NCI-H446 treated with DMSO at 0.1 percent for 48 hours (cell line): ENCODE measurements at places on chromosomes 12 and 14.
A peak's percentile ranks its signal among the peaks of the same experiment; 100 is the strongest.

DNA sequence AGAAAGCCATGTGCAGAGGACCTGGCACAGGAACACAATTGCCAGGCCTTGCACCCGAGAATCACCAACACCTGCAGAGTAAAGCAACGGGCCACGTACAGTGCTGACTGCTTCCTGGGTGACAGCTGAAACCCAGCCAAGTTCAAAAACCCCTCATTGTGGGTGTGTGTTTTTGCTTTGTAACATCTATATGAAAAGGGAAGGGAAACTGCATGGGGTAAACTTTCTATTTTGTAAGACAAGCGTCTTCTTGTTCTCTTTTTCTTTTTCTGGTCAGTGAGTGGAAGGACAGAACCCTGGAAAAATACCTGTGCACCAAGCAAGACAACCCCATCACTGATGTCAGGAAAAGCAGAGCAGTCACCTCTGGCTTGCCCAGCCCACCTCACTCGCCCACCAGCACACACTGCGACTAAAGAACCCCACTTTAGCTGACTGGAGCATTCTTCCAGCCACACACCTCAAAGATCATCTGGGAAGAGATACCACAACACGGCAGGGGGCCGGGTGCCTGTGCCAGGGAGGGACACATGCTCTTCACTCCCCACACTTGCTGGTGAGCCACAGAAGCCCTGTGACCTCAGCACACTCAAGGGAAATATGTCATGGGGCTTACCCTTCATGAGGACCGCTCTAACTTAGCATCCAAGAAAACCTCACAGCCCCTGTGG lies 172.3 kb downstream of the NDUFA12 start:
- DNase-seq, result no peak

DNA sequence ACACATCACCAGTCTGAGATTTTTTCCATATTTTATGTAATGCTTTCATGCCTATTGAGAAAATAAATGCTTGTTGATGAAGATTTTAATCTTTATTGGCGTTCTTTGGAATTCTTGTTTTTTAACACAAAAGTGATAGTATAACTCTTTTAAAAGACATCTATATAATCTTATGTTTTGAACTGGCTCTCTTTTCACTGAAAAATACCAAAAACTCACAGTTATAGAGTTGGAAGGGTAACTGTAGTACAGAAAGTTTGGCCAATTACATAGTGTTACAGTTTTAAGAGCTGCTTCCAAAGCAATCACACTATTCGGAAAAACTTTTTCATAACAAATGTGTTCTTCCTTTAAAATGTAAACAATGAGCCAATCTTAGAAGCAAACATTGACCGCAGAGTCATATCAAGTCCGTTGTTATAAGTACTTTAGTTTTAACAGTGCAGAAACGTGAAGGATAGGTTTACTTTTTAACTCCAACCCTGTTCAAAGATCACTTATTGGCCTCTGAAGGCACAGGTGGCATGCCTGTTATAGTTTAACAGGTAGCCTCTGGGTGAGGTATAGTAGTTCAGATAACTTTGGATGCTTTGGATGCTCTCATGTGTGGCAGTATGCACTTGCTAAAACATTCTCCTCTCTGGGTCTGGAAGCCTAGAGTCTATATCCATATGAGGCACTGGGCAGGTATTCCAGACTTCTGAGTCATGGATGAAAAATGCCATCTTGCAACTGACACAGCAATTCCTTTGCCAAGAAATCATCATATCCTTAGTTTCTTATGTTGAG lies 12.1 kb upstream of the NTN4 start:
- no peak for DNase-seq

- peak; percentile 69 for DNase-seq
Measured at GRCh38 chr14:38867561-38868150, 235.4 kb downstream of the SEC23A start.

- no peak for DNase-seq
Measured at GRCh38 chr14:23639891-23640523, 3.8 kb downstream of the DHRS2 start.

DNA sequence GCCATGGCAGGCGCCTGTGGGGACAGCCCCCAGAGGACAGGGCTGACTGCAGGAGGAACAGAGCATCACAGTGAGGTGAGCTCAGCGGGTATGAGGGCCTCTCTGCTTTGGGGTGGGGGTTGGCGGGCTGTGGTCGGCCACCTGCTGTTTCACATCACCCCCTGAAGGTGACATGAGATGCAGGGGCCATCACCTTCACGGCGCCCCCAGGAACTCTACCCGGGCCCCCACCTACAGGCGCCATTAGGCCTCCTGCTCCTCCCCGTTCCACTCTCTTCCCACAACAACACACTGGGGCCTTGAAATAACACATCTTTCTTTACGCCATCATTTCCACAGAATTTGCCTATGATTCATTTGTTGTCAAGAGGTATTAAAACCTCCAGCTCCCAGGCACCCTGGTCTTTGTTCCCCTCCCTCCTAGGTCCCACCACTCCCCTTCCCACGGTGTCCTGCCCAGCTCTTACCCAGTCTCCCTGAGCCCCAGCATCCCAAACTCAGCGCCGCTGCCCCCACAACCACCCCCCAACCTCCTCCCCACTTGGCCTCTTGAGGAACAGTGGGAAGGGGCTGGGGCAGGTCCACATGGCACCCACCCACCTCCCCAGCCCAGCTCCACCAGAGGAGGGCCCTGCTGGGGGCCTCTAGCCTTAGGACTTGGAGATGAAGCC lies 12.7 kb upstream of the HDAC7 start:
- DNase-seq, result no peak

- no peak for DNase-seq
Measured at GRCh38 chr12:92446083-92446460, 256.7 kb upstream of the PLEKHG7 start.

DNA sequence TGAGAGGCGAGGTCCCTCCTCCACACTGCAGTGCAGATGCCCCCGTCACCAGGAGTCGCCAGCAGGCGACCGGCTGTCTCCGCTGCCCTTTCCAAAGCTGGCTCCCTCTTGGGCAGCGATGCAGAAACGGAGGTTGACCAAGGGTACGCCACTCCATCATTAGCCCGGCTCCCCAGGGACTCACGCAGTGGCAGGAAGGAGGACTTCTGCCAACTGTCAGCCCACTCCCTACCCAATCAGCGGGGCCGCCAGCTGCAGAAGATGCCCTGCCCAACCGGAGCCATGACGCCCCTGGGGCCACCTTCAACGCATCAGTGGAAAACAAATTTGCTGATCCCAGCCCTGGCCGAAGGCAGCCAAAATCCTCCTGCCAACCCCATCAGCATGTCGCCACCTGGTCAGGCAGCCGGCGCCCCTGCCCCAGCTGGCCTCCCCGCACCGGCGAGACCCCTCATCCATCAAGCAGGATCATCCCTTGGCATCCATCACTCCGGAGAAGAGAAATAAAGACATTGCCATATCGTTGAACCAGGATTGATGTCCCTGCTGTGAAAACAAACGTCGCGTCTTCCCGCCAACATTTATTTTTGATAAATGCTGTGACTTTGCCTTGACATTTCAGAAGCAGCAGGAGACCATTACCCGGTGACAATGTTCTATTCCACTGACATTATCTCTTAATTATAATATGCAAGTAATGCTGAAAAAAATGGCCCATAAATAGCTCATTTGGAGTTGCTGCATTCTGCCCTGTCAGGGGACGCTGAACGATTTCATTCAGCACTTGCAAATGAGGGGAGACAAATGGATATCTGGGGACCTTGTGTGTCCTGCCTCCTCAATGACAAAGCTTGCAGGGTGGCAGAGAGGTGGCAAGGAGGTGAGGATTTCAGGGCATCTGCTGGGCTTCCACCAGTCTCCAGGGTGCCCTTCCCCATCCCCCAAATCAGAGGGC lies 105.1 kb downstream of the SCARB1 start:
- peak; percentile 99 for DNase-seq

GRCh38 chr12:110165540-110166159 lies 41.5 kb downstream of the IFT81 start:
- no peak for DNase-seq

GRCh38 chr14:51609955-51610283 lies 41.8 kb upstream of the FRMD6 start:
- DNase-seq, result no peak

DNA sequence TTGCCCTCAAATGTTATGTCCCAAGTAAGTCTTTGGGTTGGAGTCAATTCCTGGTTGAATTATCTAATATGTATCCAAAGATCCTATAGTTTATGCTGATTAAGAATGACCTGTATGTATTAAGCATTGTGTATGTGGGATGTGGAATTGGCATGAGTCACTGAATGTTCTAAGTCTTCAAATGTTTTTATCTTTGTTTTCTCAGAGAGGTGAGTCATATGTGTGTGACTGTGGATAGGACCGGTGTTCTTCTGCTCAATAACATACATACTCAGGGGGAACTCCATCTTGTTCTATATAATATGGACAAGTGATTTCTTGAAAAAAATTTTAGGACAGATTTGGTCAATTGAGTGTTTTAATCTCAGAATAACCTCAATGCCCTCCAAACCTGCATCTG lies 57.9 kb downstream of the NAV3 start:
- no peak for DNase-seq

GRCh38 chr12:42094277-42094676 lies 50.4 kb downstream of the GXYLT1 start:
- no peak for DNase-seq

GRCh38 chr12:33248364-33248763 lies 191.3 kb downstream of the SYT10 start:
- no peak for DNase-seq
